ENCODE measurements at places on chromosomes 2 and 18.
A peak's percentile ranks its signal among the peaks of the same experiment; 100 is the strongest.

DNA sequence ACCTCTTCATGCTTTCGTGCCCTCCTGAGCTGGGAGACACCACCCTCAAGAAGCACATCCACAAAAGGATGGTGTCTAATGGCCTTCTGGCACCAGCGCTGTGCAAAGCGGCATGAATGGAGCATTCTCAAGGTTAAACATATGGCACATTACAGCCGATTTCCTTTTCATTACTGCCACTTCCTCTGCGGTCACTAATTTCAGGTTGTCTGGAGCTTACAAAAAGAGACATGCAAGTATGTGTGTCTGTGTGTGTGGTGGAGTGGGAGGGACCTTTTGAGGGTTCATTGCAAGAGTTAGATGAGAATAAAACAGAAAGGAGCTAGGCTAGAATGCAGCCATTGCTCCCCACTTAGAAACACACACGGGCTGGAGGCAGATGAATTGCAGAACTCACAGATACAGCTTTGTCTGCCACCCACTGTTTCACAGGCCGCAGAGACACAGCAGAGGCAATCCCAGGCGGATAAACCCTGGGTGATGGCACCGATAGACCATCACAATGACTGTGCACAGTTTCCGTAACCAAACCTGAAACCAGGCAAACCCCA lies 76.0 kb downstream of the TGIF1 start:
- no peak for DNase-seq

DNA sequence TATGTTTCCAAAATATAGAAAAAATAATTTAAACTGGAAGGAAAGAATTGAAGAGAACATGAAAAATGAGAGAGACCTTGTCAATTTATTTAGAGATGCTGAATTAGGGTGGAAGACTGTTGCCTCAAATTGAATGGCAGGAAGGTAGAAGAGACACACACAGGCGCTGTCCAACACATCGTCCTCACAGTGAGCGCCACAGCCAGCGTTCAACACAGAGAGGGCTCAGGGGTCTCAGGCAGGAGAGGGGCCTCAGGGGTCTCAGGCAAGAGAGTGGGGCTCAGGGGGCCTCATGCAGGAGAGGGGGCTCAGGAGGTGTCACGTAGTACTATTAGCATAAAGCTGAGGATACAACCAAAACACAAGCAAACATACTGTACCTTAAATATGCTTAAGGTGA lies 65.7 kb downstream of the TMEM18 start:
- no peak for DNase-seq

DNA sequence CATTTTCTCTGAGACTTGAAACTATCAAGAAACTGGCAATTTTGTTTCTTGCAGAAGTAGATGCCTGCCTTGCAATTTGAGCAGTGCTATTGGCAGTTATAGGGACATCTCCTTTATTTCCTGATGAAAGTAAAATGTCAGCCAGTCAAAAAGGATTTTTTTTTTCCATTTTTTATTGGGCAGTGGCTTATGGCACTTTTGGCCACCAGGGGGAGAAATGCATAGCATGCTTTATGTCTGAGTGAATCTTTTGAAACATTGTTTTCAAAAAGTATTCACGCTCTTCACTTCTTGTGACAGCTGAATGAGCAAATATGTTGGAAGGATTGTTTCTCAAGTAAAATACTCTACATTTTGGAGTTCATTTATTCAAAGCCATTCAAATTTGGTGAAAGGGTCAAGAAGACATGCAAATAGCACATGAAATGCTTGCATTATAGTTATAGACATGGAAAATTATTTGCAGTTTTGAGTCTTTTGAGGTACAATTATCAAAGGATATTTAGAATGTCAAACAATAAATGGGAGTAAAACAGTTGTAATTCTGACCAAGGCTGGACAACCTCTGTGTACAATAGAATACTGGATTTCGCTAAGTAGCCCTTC lies 491.0 kb downstream of the CDH2 start:
- DNase-seq: peak; percentile 18

GRCh38 chr2:73290049-73290839 lies 3.1 kb downstream of the EGR4 start:
- no peak for DNase-seq

DNA sequence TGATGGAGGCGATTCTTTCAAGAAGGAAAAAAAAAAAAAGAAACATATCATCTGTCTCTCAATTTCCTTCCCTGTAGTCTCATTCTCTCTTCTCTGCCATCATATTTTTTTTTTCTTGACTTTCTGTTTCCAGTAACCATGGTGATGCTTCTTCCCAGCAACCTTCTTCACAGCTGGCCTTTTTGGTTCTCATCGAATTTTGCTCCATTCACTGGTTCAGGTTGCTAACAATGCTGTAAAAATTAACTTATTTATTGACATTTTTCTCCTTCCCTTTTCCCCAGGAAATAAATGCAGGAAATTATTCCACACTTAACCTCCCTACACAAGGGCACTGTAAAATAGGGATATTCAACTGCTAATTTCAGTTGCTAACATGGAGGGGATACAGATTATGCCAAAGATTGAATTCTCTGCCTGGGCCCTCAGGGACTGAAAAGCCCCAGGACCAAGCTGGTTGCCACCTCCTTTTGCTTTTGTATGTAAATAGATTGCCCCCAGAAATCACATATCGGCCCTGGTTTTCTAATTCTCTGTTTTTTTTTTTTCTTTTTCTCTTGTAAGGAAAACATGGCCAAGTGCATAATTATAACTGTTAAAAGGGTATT lies 154.7 kb downstream of the MAP2 start:
- no peak for DNase-seq

- no peak for DNase-seq
These were observed 77.2 kb downstream of the NAT8 start for GRCh38 chr2:73564986-73565385.

DNA sequence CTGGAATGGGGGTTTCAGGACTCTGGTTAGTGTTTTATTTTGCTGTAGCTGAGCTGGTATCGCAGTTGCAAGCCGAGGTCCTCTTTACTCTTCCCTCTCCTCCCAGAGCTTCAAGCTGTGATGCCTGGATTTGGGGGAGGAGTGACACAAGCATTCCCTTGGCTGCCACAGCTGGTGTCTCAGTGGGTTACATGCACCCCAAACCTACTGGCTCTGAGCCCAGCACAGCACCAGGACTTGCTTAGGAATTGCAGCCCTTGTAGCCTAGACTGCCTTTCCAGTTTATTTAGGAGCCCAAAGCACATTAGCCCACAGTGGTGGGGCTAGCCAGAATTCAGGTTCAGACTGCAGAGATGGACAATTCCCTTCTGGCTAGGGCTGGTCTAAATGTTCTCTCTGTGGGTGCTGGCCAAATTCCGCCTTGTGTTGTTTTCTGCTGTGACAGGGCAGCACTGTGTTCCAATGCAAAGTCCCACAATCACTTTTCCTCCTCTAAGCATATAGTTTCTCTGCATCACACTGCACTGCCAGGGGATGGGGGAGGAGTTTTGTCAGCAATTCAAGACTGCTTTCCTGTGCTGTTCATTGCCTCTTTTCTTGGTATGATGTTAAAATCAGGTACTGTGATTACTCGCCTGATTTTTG lies 122.8 kb downstream of the SLC4A10 start:
- DNase-seq: no peak

- DNase-seq: peak; percentile 66
These were observed at the start of gene HDHD2 for GRCh38 chr18:47150029-47150823. TSS of gene HDHD2 (minus strand) at chr18:47150500. CDS start at chr18:47136439, 14,061 bp downstream.

GRCh38 chr2:85994897-85995647 lies 106.3 kb upstream of the ST3GAL5 start:
- DNase-seq: no peak

DNA sequence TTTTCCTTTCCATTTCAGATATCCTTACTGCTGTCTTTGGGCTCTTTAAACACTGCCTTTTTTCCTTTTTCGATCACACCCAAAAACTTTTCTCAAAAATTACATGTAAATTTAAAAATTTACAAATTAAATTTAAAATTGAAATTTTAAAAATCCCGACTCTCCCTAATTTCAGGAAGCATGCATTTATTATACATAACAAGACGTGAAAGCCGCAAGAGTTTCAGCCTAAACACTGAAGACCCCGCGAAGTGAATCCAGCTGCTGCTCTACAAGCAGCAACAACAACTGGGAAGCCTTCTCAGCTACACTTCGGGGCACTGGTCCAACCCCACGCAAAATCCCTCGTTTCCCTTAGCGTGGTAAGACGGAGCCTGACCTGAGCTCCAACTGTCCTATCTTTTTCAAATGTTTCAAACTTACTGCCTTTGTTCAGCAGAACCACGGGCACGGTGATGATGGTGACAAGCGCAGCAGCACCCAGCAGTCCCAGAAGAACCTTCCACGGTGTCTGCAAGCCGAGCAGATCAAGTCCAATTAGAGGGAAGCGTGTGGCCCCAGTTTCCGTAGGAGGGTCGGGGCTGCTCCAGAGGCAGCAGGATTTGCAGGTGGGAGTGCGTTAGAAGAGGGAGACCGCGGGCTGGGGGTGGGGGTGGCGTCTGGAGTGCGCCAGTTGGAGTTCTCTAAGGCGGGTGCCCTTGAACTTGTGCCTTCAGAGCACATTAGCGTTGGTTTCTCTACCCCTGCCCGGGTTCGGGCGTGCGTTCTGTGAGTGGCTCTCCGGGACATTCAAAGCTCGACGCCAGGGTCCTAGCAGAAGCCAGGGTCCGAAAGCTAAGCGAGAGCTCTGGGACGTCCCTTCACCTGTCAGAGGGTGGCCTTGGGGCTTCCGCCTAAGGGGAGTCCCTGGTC lies 783 bp downstream of the DPP4 start:
- DNase-seq: no peak

GRCh38 chr2:182553483-182553882 lies 126.6 kb upstream of the PDE1A start:
- DNase-seq: no peak

GRCh38 chr18:12593866-12594265 lies 64.0 kb downstream of the SPIRE1 start:
- no peak for DNase-seq

- DNase-seq: no peak
These were observed 85.6 kb upstream of the TAF1B start for GRCh38 chr2:9757501-9758264.

DNA sequence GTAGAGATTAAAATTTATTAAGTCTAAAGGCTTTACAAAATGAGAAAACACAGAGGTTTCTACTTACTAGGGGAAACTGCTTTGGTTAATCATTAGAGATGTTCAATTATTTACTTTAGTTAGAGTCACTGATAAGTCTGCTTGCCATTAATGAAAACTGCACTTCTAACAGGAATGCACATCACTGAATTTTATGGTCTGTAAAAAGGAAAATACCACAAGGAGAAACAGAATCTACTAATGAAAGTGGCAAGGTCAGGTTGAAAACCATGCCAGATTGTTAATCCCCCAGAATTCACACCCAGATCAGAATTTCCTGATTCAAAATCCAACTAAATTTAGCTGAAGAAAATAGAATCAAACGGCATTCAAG lies 90.5 kb upstream of the GRB14 start:
- DNase-seq: no peak

- DNase-seq: no peak
These were observed 100.6 kb downstream of the MSH2 start for GRCh38 chr2:47503481-47504070.

DNA sequence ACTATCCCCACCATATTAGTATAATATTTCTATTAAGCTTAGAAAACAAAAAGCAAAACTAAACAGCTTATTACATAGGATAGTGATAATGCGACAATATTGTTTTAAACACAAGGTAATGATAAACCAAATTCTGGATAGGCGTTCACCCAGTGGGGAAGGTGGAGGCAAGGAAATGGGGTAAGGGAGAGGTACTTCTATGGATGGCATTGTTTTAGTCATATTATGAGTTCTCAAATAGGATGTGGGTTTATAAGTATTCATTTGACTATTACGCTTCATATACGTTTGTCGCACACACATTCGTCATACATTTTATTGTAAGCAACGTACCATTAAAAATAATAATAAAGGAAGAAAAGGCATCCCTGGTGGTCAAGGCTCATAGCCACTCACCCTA lies 88.8 kb upstream of the DNMT3A start:
- no peak for DNase-seq

- no peak for DNase-seq
These were observed 78.1 kb downstream of the IRS1 start for GRCh38 chr2:226721541-226721940.

Measured in NCI-H226 (cell line).